ENCODE measurements at places on chromosomes 6 and 20.

DNA sequence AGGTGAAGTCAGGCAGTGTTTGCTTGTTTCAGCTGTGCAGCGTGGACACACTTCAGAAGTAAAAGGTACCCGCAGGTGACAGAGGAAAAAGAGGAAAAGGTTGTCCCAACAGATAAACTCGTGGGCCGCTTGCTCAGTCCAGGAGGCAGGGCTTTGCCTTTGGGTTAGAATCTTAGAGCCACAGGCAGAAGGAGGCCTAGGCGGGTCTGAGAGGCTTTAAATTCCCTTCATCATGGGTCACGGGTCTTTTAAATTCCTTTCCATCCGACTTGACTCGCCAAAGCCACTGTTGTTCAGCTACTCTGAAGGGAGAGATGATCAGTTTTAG, 48.2 kb downstream of the AGPAT4 start:
- DNase-seq, result no peak

GRCh38 chr20:46174469-46175126, 56.5 kb downstream of the CD40 start:
- peak; percentile 30 for DNase-seq

GRCh38 chr6:38178584-38178886, 359.0 kb downstream of the ZFAND3 start:
- DNase-seq, result no peak

DNA sequence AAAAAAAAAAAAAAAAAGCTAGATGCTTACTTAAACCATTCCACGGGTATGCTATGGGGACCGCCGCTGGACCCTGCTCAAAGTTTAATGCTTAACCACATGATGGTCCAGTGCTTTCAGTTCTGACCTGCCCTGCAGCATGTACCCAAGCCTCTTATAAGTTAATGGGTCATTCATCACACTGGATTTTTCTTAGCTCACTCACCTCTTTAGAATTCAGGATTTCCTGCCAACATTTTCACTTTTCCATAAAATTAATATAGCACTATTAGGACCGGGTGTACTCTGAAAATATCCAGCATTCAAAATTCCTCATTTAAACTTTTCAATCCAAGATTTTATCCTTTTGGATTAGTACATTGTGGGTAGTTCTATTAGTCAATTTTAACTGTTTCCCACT, 140.8 kb downstream of the ALDH8A1 start:
- no peak for DNase-seq

GRCh38 chr20:52936351-52937340, 35.5 kb upstream of the TSHZ2 start:
- no peak for DNase-seq

GRCh38 chr6:144065213-144065660, 30.1 kb downstream of the SF3B5 start:
- DNase-seq, result no peak

- DNase-seq, result peak; percentile 57
These were observed 159.6 kb downstream of the TRIM27 start for GRCh38 chr6:28764014-28764723.

GRCh38 chr6:102902471-102902870, 1509.0 kb downstream of the GRIK2 start:
- no peak for DNase-seq

- DNase-seq, result no peak
These were observed 73.2 kb downstream of the TRERF1 start for GRCh38 chr6:42378536-42378935.

- DNase-seq, result no peak
These were observed 61.8 kb upstream of the NEDD9 start for GRCh38 chr6:11294228-11294627.

- DNase-seq, result no peak
These were observed 491.4 kb upstream of the POU3F2 start for GRCh38 chr6:98343004-98343403.

DNA sequence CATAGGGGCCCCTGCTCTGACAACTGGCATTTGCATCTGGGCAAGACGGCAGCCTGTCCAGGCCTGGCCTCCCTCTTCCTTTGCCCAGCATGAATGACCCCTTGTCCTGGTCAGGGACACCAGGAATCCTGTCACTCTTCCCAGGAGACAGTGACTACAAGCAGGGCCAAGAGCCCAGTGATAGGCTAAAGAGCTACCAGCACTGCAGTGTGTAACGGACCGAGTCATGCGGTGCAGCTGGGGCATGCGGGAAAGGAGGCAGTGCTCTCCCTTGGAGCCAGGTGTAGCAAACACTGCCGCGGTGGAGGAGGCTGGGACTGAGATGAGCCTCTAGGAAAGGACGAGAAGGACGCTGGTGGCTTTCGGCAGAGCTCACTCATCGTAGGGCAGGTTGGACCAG, 38.7 kb upstream of the DSP start:
- no peak for DNase-seq

Measured in mammary epithelial cell (primary cell).